ENCODE measurements at places on chromosomes 4 and X.

DNA sequence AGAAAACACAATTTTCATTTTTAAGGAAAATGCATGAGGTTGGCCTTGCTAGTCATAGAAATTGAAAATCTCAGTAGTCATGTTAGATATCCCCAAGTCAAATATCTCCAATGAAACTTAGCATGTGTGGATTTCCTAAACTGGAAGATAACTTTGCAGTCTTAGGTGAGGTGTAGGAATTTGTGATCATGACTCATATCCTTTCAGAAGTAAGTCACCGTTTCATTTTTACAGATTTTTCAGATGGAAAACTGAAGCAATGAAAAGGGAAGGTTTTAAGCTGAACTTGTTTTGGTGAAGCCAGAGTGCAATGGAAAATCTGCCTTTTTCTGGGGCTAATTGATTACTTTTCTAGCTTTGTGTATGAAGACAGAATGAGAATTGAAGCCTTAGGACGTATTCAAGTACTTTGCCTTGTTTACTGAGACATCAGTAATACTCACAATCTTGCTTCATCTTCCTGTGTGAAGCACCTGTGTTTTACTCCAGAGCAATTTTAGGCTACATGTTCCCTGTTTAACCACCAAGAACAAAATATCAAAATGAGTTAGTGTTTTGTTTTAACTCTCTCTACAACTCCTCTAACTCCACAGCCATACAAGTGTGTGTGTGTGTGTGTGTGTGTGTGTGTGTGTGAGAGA, 1662.8 kb upstream of the ADGRL3 start:
- DNase-seq = no peak

DNA sequence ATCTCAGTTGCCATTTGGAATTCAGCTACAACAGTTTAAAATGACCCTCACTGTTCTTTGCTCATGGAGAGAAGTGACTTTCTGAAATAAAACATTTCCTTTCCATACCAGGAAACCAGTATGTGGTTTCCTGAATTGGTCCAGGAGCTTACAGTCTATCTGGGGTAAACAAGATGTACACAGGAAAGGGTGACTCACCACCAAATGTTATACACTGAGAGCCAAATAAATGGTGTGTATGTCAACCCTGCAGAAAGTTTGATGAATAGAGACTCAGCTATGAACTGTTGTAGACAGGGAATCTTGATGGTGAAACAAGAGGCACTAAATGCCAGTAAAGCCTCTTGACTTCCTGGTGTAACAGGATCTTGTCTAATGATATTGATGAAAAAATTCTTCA, 100.4 kb downstream of the HS6ST2 start:
- no peak for DNase-seq

DNA sequence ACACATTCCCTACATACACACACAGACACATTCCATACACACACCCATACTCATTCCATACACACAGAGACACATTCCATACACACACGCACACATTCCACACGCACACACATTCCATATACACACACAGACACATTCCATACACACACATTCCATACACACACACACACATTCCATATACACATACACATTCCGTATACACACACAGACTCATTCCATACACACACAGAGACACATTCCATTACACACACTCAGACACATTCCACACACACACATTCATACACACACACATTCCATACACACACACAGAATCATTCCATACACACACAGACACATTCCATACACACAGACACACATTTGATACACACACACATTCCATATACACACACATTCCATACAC, 15.2 kb downstream of the LINC00632 start:
- no peak for DNase-seq

- no peak for DNase-seq
Observed at GRCh38 chrX:2388669-2389068, 112.1 kb downstream of the DHRSX start.
